ENCODE measurements at places on chromosomes 12 and 14.

GRCh38 chr12:111298582-111299436 is 70.1 kb downstream of the PHETA1 start:
- DNase-seq, result no peak

- DNase-seq, result no peak
These were observed 20.9 kb downstream of the FBXW8 start for GRCh38 chr12:116931665-116932064.

- DNase-seq, result no peak
These were observed 887.8 kb downstream of the TRHDE start for GRCh38 chr12:73159954-73160353.

DNA sequence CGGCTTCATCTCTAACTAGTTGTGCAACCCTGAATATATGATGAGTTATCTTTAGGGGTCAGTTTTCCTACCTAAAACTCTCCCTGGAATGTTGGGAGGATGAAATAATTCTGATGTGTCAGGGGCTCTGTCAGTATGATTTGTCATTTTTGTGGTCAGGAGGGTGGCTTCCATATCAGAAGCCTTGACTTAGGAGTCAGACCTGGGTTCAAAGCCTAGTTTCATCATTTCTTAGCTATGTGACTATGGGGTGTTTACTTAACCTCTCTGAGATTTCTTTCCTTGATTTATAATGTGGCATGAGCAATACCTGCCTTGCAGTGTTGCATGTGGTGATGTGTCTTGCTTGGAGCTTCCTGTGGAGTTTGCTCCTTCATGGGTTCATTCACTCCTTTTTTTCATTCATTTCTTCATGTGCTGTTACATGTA is 146.8 kb downstream of the CHST11 start:
- no peak for DNase-seq

GRCh38 chr12:56987011-56987410 is 19.3 kb downstream of the ZBTB39 start:
- DNase-seq, result no peak

- no peak for DNase-seq
These were observed 22.3 kb downstream of the ZNF268 start for GRCh38 chr12:133203344-133204263.

- DNase-seq, result no peak
These were observed 47.4 kb upstream of the SRSF5 start for GRCh38 chr14:69719501-69719951.

GRCh38 chr14:95264271-95264973 is 55.3 kb downstream of the CLMN start:
- no peak for DNase-seq

DNA sequence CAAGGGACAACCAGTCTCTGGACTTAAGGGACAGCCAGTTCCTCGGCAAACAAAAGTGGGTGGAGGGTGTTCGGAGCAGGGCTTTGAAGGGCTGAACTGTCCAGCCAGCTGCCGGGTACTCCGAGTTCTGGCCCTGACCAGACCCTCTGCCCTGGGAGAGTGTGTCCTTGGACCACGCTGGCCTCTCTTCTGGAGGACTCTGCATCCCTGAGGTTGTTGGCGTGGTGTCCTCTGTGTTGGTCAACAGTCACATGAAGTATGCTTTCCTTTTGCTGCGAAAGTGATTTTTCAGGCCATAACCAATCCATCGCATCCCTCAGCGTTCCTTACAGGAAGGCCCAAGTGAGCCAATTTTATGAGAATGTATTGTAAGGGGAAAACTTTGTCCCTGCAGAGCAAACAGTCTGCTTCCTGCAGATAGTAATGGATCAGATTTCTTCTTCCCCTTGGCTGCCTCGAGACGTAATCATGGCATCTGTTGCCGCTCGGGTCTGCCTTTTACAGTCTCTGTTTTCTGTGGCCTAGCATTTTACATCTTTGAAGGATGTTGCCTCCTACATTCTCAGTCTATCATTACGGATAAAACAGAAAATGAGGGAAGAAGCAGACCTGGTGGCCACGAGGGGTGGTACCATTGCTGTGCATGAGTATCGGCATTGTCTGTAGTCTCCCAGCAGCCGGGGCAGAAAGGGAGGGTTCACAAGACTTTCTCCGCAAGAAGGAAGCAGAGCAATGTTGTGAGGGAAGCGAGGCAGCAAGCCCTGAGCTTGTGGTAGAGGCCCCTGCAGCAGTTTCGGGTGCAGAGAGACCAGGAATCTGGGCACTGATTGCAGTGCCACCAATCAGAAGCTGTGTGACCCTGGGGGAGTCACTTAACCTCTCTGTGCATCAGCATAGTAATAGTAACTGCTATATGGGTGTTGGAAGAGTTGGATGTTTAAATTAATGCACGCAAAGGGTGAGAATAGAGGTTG is 47.4 kb downstream of the SMIM41 start:
- no peak for DNase-seq

- no peak for DNase-seq
These were observed 268.3 kb upstream of the PRKD1 start for GRCh38 chr14:30195941-30196340.

DNA sequence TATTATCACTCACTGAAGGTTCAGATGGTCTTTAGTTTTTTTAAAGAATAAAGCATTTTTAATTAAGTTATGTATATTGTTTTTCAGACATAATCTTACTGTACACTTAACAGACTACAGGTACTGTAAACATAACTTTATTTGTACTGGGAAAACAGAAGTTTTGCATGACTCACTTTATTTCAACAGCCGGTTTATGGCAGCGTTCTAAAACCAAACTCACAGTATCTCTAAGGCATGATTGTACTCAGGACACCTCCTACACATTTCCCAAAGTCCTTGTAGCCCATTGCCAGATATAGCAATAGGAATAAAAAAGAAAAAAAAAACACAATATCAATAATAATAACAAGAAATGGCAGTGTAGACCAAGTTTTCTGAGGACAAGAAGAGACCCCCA is 1341.4 kb downstream of the FSCB start:
- DNase-seq, result no peak

DNA sequence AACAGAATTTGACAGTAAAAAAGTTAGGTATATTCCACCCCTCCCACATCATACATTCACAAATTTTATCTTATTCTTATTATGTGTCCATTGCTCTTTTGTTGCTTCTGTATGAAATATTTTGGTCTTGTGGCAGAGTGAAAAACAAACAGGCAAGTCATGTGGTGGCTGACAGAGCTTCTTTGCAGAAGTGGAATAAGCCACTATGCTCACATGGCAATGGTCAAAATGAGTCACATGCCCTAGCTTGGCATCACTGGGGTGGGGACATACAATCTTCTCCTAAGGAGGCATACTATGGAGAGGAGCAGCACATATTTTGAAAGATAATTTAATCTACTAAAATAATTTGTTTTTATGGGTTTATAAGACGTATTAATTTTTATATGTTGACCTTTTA is 27.7 kb upstream of the CMA1 start:
- DNase-seq, result no peak

GRCh38 chr12:13030541-13031291 is 13.5 kb upstream of the FAM234B start:
- no peak for DNase-seq

GRCh38 chr12:57216014-57216911 is at the start of gene NXPH4:
Gene NXPH4, plus strand, starts transcription at chr12:57216794. Its CDS starts 176 bp downstream, at chr12:57216970.
- DNase-seq, result no peak

Data from NCI-H1092 (cell line).